ENCODE measurements at places on chromosomes 3 and 15.

DNA sequence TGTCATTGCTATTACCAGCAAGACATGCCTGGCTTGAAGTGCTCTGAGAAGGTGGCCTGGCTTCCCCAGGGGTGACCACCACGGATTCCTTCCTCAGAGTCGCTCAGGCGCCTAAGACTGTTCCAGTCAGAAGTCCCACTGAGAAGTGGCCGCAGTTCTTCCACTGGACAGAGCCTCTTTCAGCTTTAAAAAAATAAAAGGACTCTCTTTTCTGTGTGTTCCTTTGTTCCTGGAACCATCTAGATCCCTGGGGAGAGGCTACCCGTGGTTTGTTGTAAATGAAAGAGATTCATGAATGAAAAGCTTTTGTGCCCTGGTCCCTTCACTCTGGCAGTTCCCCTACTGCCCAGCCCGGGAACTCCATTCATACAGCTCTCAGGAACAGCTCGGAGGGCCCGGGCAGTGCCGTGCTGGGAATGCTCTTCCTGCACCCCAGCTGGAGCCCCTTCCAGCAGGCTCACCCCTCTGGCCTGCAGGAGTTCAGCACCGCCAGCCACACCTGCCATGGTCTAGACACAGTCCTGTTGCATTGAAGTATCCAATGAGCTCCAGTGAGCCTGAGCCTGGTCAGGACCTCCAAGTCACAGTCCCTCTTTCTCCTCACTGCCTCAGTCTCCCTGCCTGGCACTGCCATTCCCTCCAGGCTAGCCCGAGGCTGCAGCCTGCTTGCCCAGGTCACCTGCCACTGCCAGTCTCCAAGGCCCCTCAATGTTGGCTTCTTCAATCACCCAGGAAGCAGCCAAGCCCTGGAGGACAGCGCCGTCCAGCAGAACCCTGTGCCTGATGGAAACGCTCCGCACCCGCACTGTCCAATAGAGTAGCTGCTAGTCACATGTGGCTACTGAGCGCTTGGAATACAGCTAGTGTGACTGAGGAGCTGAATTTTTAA lies 75.4 kb downstream of the XXYLT1 start:
- DNase-seq: no peak

- no peak for DNase-seq
These were observed 567.0 kb upstream of the RGMA start for GRCh38 chr15:93656041-93656440.

GRCh38 chr3:99503350-99503749 lies 135.0 kb upstream of the COL8A1 start:
- no peak for DNase-seq

- DNase-seq: no peak
These were observed 27.4 kb upstream of the DNAAF4 start for GRCh38 chr15:55535436-55535835.

- peak; percentile 52 for DNase-seq
These were observed 230.7 kb downstream of the BBX start for GRCh38 chr3:107753494-107753893.

- DNase-seq: no peak
These were observed 17.2 kb downstream of the B4GALT4 start for GRCh38 chr3:119223511-119223910.

GRCh38 chr15:38512901-38513300 lies 51.7 kb downstream of the RASGRP1 start:
- no peak for DNase-seq

GRCh38 chr3:192121923-192122322 lies 605.4 kb downstream of the FGF12 start:
- DNase-seq: no peak

DNA sequence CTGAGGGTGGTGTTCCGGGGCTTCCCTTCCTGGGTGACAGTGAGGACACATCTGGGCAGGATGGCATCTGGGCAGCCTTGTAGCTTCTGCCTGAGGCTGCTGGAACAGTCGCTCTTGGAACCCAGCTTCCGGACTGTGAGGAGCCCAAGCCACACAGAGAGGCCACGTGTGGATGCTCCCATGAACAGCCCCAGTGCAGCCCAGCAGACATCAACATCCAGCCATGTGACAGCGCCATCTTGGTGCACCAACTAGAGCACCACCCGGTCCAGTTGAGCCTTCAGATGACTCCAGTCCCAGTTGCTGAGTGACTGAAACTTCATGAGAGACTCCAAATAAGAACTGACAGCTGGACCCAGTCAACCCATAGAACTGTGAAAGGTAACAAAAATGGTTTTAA lies 15.5 kb upstream of the CTSH start:
- no peak for DNase-seq

DNA sequence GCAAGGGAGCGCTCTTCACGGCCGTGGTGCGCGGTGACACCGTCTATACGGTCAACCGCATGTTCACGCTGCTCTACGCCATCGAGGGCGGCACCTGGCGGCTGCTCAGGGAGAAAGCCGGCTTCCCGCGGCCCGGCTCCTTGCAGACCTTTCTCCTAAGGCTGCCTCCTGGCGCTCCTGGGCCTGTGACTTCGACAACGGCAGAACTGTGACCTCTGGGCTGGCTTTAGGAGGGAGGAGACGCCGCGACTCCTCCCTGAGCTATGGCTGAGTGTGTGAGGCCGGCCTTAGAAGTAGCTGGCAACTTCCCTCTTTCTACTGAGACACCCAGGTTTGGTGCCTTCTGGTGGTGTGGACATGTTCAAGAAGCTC lies 1.4 kb downstream of the KBTBD13 start:
- DNase-seq: no peak

DNA sequence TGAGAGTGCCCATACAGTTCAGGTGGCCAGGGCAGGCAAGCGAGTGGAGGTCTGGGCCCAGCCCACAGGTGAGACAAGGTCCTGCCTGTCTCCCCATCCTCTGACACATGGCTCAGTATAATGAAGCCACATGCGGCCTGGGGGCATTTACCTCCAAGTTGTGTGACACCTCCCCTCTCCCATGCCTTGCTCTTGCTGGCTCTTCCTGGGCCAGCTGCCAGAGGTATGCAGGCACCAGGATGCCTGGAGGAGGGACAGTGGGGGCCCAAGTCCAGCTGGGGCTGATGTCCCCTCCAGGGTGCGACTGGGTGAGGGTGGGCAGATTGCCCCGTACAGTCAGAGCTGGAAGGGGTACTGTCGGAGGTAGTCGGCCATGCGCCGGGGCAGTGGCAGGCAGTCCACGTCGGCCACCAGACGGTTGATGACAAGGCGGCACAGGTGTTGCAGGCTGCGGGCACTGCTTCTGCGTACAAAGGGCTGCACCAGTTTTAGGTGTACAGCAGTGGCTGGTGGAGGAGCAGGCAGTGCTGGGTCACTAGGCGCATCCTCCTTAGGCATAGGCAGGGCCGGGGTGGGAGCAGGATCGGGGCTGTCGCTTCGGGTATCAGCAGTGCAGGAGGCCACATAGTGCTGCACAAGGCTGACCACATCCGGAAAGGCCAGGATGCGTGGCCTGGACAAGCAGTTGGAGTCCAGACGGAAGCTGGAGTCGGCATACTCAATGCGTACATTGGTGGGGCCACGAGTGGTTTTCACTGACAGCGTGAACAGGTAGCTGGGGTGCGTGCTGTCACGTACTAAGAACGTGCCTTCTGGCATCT lies 4.1 kb downstream of the CISH start:
- no peak for DNase-seq

- no peak for DNase-seq
These were observed 30.6 kb downstream of the TBC1D2B start for GRCh38 chr15:78046796-78047341.

DNA sequence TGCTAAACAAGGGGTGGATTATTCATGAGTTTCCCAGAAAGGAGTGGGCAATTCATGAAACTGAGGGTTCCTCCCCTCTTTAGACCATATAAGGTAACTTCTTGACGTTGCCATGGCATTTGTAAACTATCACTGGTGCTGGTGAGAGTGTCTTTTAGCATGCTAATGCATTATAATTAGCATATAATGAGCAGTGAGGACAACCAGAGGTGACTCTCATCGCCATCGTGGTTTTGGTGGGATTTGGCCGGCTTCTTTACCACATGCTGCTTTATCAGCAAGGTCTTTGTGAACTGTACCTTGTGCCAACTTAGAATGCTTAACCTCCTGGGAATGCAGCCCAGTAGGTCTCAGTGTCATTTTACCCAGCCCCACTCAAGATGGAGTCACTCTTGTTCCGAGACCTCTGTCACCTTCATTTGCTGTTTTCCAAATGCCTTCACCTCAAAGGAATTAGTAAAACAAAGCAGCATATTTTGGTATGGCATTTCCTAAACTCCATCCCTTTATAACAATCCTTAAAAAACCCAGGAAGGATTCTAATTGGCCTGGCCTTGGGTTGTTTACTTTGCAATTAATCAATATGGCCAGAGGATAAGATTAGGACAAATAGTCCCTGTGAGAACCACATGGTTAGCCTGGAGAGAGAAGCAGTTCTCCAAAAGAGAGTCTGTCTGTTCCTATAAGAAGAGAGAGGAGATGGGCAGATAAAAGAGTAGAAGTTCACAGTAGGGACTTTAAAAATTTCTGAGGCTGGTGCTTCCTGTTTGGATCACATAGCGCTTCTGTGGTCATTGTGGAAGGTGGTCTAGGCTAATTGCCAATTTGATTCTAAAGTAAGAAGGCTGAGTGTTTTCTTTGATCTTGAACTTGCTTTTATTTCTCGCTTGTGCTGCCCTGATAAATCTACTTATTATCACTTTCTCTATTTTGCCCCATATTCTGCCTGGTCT lies 155.2 kb upstream of the EOMES start:
- no peak for DNase-seq

- no peak for DNase-seq
These were observed 37.2 kb downstream of the CCDC54 start for GRCh38 chr3:107414325-107414964.

DNA sequence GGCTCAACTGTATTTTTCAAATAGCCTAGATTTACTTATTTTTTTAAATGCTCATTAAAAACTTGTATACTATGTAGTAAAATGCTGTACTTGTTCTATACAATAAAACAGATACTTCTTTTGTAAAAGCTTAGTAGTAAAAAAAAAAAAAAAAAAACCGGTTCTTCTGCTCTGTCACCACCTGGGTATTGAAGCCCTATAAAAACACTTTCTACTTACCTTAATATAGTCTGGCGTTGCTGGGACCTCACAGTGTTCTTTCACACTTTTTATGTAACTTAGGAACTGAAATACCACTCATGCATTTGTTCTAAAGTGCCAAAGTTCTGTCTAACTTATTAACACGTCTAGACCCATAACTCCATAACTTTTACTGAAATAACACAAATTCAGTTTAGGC lies 61.4 kb downstream of the TASOR start:
- peak; percentile 23 for DNase-seq
